ENCODE measurements at places on chromosomes 3 and 15.

DNA sequence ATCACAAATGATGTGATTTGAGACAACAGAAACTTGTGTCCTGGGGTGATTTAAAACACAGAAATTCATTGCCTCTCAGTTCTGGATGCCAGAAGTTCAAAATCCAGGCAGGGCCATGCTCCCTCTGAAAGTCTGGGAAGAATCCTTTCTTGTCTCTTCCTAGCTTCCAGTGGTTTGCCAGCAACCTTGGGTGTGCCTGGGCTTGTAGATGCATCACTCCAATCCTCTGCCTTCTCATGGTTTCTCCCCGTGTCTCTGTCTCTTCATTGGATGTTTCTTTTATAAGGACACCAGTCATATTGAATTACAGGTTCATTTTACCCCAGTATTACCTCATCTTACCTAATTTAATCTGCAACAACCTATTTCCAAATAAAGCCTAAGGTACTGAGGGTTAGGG is 16.7 kb downstream of the ZPLD1 start:
- no peak for DNase-seq

GRCh38 chr3:8756671-8757070 is 12.7 kb downstream of the OXTR start:
- DNase-seq, result peak; percentile 43

GRCh38 chr3:43221076-43221475 is 65.3 kb upstream of the SNRK start:
- DNase-seq, result no peak

DNA sequence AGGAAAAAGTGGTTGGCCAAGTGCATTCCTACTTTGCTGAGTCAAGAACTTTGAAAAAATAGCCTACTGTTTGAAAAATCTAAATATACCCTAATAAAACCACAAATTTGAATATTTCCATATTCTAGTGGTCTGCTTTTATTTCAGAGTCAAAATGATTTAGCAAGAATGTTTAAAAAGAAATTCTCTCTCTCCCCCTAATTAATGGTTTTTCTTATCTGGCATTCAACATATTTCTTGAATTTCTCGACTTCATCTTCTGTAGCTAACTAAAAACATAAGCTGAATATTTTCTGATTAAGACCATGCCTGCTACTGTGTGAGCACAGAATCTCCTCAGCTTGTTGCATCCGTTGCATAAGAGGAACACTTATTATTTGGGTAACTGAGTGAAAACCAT is 563.5 kb upstream of the TBL1XR1 start:
- DNase-seq, result no peak

- DNase-seq, result peak; percentile 1
Observed at GRCh38 chr3:118089563-118089962, 945.1 kb downstream of the IGSF11 start.

DNA sequence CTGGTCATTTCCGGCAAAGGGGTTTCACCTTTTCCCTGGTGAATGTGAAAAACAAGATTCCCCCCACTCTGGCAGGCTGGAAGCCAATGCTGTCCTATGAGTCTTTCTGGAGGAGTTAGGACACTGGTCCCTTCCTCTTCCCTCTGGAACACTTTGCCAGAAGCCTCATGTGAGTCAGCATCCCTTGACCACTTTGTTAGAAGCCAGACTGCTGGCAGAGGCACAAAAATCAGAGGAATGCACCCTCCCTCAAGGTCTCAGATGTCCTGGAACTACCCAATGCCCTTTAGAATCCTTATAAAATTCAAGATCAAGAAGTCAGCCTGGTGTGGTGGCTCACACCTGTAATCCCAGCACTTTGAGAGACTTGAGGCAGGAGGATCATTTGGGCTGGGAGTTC is 26.6 kb downstream of the ITGB5 start:
- peak; percentile 97 for DNase-seq

DNA sequence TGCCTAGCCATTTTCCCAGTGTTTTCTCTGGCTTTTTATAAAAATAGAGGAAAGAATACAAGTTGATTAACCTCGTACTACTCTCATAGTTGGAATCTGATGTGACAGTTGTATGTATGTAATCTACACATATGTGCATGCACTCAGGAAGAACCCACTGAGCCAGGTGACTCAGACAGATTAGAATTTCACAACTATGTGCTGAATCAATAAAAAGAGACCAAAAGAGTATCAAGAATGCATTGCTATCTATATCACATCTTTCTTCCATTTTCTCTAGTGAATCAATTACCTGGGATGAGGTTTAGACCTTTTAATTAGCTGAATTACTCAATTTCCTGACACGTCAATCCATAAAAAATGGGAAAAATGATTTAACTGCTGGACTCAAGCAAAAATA is 319.3 kb upstream of the ATP10A start:
- no peak for DNase-seq

GRCh38 chr3:72517921-72518424 is 330.3 kb downstream of the SHQ1 start:
- DNase-seq, result no peak

- no peak for DNase-seq
Observed at GRCh38 chr15:25171856-25172687, 217.3 kb downstream of the SNRPN start.

DNA sequence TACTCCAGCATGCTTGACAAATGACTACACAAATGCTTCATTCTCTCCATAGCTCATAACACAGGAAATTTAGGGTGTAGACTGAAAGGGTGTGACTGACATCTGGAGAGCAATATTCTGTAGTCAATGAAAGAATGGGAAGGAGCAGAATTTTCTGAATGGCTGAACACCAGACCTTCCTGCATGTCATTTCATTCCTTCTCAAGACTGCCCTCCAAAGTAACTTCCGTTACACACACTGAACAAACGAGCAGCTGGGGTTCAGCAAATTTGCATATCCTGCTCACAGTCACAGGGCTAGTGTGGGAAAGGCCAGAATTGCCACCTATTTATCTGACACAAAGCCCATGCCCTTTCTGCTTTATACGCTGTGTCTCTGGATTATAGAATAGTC is 325.0 kb upstream of the CFAP20DC start:
- no peak for DNase-seq

- no peak for DNase-seq
Observed at GRCh38 chr3:123540285-123540684, 44.6 kb downstream of the HACD2 start.

GRCh38 chr3:52714335-52715302 is 8.7 kb downstream of the SPCS1 start:
- no peak for DNase-seq

DNA sequence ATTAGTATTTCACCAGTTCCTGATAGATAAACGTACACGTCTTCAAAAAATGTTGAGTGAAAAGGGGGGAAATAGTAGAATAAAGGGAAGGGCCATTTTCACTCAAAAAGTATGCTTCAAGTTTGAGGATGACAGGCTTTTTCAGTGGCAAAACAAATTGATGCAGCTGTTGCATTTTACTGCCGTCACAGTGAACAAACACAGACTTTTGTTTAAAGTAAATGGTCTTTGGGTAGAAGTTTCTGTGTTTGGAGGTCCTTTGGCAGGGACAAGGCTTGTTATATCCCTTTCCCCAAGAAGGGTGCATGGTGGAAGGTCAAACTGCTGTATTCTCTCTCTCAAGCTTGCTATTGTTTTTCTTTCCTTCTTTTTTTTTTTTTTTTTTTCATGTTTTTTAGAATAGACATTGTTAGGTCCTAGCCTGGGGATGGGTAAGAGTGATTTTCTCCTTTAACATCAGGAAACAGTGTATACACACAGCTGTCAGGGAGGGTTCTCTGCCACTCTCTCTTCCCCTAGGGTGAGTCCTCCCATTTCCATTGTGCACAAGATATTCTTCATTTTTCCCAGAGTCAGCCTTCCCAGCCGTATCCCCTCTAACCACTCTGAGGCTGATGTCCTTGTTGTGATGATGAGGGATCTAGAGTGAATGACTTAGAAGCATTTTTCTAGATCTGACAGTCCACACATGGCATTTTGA is 6.6 kb upstream of the SUCNR1 start:
- no peak for DNase-seq

- DNase-seq, result no peak
Observed at GRCh38 chr3:109874896-109875708, 537.8 kb upstream of the DPPA4 start.

DNA sequence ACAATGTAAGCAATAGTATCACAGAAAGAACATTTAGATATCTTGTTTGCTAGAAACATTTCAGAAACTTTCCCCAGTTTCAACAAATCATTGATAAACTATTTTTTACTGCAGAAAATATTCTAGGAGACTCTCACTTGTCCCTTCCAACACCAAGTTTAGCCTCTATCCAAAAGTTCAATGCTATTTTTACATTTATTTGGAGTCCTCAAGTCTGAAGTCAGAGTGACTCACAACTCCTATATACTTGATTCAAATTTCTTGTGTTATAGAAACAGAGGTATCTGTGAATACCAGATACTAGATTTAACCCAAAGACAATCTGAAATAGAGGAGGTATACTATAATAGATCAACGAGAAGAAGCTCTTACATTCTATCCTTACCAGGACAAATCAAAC is 49.6 kb downstream of the RFX7 start:
- no peak for DNase-seq

DNA sequence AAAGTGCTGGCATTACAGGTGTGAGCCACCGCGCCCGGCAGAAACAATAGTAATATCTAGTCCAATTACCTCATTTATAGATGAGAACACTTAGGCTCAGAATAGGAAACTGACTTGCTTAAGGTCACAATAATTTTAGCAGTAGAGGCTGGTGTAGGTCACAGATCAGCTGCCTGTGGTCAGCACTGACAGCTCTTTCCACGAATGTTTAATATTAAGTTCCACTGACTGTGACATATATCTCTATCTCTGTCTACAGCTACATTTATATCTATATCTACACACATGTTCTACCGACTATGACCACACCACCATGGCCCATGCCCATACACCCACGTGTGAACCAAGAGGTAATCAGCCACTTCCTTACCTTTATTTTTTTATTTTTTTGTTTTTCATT is 40.2 kb upstream of the DLG1 start:
- no peak for DNase-seq

GRCh38 chr3:171039674-171040073 is 13.2 kb upstream of the SLC2A2 start:
- DNase-seq, result no peak

DNA sequence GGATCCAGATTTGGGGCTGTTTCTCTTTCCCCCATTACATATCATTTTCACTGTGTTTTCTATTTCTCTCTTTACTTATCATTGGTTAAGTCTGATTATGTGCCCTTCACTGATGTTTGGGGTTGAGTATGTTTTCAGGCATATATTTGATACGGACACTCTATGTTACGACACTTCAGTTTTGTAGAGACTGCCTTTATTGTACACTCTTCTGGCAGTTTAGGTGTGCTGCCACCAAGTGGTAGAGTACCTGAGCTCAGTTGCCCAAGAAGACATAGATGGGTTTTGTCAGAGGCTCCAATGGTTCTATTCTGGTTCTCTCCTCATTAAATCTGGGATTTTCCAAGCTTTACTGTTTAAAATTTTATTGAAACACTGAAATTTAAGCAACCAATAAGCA is 255.0 kb upstream of the ROPN1 start:
- DNase-seq, result peak; percentile 35

GRCh38 chr15:80060356-80061006 is 1.0 kb downstream of the ZFAND6 start:
- DNase-seq, result peak; percentile 64

DNA sequence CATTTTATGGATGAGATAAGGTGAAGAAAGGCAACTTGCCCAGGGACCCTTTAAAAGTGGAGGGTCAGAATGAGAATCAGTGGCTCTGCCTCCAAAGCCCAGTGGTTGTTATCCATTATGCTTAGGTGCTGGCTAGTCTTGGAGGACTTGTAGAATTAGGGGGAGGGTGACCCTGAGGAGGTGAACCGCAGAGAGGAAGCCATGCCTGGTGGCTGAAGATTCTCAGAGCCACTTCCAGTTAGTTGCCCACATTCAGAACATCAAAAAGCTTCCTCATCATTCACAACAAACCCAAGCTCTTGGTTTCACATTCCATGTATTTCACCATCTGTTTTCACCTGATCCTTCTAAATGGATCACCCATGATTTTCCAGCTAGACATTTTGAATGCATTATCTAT is 11.2 kb downstream of the EBLN2 start:
- no peak for DNase-seq

- no peak for DNase-seq
Observed at GRCh38 chr3:129553719-129554118, 10.7 kb downstream of the H1-8 start.

GRCh38 chr3:32302601-32303398 is 64.3 kb downstream of the CMTM8 start:
- peak; percentile 11 for DNase-seq

DNA sequence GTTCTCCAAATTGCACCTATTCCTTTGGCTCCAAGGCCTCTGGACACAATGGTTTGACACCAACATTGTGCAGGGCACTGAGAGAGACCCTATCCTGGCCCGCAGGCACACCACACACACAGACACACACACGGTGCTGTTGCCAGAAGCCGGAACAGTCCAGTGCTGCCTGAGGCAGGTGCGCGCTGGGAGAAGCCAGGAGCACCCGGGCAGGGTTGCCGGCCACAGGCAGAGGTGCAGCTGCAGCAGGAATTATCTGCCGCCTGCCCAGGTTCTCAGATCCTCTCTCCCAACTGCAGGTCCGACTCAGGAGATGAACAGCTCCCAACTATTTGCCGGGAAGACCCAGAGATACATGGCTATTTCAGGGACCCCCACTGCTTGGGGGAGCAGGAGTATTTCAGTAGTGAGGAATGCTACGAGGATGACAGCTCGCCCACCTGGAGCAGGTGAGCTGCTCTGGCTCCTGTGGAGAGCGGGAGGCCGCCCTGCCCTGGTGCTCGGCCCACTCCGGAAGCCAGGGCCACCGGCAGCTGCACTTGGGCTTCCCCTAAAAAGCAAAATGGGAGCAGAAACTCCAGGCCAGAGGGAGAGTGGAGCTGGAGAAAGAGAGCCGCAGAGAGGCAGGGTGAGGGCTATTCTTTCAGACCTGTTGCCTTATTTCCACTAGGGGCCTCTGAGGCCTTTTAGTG is 42.9 kb downstream of the CHDH start:
- no peak for DNase-seq
